ENCODE measurements at places on chromosomes 5 and 9.

DNA sequence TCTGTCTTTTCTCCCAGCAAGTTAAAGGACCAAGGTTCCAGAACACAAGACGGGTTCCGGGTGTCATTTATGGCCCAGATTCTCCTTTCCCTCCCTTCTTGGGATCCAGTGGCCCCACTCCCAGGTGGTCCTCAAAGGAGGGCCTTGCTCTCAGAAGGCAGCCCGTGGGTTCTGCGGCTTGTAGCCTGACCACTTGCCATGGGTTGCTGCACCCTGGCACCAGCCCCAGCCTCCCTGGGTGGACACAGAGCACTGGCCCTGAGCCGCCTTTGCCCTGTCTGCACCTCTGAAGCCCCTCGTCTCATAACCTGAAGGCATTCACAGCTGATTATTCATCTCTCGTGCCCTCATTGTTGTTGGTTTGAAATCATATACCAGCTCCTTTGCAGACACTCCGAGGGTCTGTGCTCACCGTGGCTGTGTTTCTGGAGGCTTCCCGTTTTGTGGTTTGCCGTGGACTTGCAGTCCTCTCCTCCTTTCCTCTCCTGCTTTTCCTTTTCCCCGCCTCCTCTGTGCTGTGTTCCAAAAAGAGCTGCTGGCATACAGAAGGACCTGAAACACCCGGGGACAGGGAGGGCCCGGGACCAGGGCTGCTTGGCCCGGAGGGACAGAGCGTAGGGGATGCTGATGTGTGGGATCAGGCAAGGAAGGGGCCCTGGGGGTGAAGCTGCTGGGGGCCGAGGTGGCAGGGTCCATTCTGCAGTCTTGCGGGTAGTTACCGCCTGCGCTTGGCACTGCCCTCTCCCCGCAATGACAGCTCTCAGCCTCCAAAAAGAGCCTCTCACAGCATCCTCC is 49.5 kb upstream of the FCN2 start:
- no peak for DNase-seq

DNA sequence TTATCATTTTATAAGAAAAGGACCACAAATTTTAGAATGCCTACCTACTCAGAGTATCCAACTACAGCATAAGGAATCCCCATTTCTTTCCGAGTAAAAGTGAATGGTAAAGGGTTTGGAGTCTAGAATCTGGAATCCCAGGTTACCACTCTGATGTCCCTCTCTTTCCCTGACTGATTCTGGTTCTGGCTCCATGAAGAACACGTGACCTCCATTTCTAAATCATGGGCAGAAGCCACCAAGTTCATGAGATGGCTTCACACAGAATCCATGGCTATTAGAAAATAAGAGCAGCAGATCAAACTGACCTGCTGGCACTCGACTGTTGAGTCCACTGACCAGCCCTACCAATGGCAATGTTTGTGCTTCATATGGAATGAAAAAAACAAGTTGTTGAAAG is 40.7 kb downstream of the PFDN1 start:
- no peak for DNase-seq

DNA sequence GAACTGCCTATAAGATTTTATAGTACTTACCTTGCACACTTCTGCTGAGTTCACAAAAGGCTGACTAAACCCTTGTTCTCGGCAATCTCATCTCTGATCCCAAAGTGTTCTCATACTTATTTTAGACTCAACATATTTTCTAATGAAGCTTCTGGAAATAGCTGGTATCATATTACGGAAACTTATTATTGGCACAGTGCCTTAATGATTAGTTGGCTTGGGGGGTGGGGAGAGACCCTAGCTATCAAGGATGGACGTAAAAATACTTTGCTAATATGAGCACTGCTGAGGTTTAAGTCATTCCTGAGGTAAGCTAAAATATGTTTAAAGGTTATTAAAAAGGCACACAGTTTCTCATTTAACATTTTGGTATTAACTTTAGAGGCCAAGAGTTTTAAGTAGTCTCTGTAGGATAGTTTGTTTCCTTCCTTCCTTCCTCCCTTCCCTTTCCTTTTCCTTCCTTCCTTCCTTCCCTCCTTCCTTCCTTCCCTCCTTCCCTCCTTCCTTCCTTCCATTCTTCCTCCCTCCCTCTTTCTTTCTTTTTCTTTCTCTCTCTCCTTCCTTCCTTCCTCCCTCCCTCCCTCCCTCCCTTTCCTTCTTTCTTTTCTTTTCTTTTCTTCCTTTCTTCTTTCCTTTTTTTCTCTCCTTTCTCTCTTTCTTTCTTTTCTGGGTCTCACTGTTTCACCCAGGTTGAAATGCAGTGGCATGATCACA is 31.5 kb downstream of the ZSWIM6 start:
- DNase-seq, result no peak

GRCh38 chr5:109410389-109411148 is 795 bp upstream of the PJA2 start:
- DNase-seq, result peak; percentile 84

GRCh38 chr5:561408-561807 is 37.2 kb upstream of the SLC9A3 start:
- DNase-seq, result no peak

- DNase-seq, result no peak
Observed at GRCh38 chr5:38497946-38498345, 58.5 kb downstream of the LIFR start.

- no peak for DNase-seq
Observed at GRCh38 chr5:9495121-9495520, 50.8 kb downstream of the SEMA5A start.
